Esophagus mucosa (tissue), 1 donor: ENCODE measurements at places on chromosomes 12 and 14. TPM values are rescaled to one million over a fixed set of nuclear protein-coding genes. Genes with fewer than 3 reads are reported as not detected.

MYL2 gene
- total RNA-seq: 1.7 TPM

GPR84 gene
- total RNA-seq: 0.16 TPM

ELK3 gene
- 45.4 TPM for total RNA-seq

GPD1 gene
- total RNA-seq: 0.56 TPM

LALBA gene
- not detected for total RNA-seq

KLRG1 gene
- 0.48 TPM for total RNA-seq

RASSF8 gene
- total RNA-seq: 4.3 TPM

LBHD2 gene
- total RNA-seq: not detected

C14orf39 gene
- total RNA-seq: not detected

FAM90A1 gene
- total RNA-seq: 0.16 TPM

SERPINA3 gene
- total RNA-seq: 22.9 TPM

DNA sequence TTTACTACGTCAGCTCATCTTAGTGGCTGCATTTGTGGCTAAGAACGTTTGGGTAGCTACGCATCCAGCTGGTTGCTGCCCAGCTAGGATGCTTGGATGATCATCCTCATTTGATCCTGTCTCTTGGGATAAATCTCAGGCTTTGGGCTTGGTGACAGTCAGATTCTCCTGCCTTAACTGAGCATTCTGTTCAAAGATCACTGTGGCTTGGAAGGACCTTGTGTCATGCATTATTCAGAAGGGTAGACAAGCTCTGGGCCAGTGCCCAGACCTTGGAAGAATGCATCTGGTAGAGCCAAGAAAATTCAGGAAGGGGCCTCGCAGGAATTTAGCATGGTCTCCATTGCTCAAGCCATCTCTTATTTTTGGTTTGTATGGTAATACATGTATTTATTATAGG lies 188.4 kb downstream of the NRXN3 start:
- ATAC-seq: no peak

- ATAC-seq: no peak
Observed at GRCh38 chr14:95488376-95489213, 27.9 kb downstream of the SYNE3 start.

GRCh38 chr14:79411403-79412174 lies 799.7 kb downstream of the DIO2 start:
- no peak for ATAC-seq

GRCh38 chr12:130615861-130616345 lies 100.2 kb downstream of the RIMBP2 start:
- no peak for ATAC-seq

DNA sequence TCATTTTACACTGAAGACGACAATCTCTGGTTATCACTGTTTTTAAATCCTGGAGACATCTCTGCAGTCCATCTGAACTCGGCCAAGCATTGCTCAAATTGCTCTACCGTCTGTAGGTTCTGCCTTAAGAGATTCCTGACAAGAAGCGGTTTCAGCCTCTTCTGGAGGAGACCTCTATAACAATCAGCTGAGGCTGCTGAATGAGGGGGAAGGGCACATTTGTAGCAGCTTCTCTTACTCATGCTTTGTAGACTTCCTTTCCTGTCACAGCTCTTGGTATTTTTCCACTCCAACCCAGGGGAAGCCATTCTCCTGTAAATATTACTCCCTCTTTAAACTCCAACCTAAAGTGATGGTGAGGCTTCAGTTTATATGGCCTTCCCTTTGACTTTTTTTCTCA lies 3.0 kb downstream of the ARG2 start:
- ATAC-seq: no peak

DNA sequence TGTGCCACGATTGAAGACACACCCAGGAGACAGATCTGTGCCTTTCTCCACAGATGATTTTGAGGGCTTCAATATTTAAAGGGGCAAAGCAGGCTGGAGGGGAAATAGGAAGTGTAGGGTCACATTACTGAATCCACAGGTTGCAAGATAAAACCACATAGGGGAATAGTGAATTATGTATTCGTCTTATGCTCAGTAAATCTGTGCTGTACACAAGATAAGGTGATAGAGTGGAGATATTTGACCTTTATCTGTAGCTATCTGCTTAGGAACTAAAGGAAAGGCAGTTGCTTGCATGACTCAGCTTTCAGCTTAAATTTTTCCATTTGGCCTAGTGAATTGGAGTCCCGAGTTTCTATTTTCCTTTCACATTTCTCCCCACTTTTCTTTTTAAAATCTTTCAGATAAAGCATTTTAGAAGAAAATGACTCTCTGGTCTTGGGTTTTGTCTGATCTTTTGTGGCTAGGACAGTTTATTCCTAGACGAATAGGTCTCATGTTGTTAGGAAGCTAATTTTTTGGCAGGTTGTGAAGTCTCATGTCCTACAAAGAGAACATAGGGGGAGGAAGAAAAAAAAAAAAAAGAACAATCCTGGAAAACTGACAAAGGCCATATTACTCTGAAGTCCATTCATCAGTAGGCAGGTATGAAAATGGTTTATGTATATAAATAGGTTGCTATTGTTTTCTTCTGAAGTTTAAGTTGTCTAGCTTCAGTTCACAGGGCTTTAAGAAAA lies 55.4 kb downstream of the FBXO33 start:
- no peak for ATAC-seq

DNA sequence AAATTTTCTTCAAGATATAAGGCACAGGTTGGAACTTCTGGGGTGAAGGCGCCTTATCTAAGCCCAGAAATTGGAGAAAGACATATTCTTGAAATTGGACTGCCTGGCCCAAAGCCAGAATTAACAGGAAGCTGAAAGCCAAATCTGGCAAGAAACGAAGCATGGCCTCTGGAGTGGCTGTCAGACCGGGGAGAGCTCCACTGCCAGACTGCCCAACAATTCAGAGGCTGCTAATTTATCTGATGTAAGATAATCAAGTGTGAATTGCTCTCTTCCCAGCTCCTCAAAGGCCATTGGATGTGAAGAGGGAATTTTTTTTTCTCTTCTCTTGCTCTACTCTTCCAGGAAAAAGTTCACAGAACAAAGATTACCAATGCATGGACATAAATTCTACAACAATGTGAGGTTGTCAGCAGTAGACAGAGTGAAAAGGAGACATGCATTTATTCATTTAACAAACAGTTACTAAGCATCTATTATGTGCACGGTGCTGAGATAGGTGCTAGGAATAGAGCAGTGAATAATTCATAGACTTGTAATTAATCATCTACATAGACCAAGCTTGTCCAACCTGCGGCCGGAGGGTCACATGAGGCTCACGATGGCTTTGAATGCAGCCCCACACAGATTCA lies at the start of gene GDF3:
Gene GDF3, minus strand, starts transcription at position 210 of the 632 bp plus-strand sequence. Its CDS starts 47 bp downstream, at position 163.
- no peak for ATAC-seq

DNA sequence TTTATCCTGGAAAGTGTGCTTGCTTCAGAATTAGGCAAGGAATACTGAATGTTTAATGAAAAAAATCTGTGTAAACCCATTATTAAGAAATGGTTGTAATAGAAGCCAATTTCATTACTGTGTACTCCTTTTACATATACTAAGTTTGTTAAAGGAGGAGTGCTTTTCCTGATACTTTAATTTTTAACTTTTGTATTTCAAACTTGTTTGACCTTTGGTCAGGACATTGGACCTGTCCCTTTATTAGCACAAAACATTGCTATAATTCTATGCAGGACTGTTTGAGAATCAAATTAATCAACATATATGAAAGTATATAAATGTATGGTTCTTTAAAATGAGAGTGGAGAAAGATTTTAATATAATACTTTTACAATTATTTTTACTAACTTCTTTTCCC lies 659.6 kb downstream of the TMTC2 start:
- ATAC-seq: no peak

GRCh38 chr12:47095446-47096236 lies 15.9 kb upstream of the AMIGO2 start:
- no peak for ATAC-seq

DNA sequence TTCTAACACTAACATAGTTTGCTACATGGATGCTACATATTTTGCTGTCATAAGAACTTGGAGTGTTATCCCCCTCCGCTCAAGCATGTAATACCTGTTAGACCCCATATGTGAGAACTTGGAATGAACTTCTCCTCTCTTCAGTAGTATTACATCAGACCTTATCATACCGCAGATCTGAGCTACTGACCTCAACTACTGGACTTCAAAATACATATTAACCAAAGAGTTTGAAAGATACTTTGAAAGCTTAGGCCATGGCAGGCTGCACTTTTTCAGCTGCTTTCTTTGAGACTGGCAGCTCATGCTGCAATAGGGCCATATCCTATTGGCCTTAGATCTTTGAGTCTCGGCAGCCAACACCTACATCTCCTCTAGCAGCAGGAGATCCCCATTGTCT lies 74.8 kb downstream of the EEA1 start:
- no peak for ATAC-seq

GRCh38 chr12:15276088-15276698 lies 46.1 kb upstream of the PTPRO start:
- no peak for ATAC-seq

DNA sequence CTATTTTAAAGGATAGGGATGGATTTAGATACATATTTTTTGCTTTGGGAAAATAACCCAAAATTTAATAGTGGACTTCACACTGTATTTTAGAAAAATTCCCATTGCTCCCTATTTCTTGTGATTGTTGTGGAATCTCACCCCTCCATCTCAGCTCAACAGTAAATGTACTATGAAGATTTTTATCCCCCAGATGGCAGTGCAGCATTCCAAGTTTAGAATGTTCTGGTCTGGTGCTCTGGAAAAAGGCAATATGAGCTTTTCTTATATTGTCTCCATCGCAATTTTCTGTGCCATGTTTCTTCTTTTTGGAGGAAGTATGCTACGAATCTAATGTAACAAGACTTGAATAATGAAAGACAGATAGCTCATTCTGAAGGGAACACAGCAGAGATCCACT lies 471.7 kb upstream of the SYT1 start:
- no peak for ATAC-seq

- peak; percentile 99 for ATAC-seq
Observed at GRCh38 chr14:44961554-44962333, at the start of the genes KLHL28 and TOGARAM1. Gene KLHL28, minus strand, starts transcription at chr14:44961947. Its CDS starts 16,019 bp downstream, at chr14:44945928. Gene TOGARAM1, plus strand, starts transcription at chr14:44962190. Its CDS starts 232 bp downstream, at chr14:44962422.

DNA sequence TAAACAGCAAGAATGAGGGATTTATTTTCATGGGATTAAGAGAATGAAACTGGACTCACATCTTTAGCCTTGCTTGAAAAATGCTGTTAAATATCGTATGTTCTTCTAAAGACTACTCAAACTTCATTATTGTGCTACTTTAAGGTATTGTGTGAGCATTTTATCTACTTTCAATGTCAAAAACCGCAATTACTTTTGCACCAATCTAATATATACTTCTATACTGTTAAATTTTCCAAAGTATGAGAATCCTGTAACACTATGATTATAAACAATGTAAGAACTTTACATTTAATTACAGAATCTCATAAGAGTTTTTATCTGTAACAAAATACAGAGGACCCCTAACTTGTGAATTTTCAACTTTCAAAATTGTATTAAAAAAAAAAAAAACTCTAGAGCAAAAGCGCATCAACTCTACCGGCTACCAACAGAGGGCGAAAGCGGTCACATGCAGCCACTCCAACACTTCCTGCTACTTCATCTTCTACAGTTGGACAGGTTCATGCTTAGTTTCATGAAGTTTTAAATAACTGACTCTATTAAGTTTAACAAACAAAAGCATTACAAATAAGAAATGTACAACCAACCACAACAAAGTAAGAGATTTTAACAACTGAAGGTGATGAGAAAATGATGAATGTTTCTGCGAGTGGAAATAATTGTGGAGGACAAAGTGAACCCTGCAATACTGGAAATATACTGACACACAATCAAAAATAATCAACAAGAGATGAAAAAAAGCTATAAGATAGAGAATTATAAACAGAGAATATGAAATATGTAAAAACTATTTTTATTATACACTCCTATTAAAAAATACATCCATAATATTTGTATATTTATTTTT lies 210.9 kb downstream of the MED13L start:
- peak; percentile 59 for ATAC-seq

DNA sequence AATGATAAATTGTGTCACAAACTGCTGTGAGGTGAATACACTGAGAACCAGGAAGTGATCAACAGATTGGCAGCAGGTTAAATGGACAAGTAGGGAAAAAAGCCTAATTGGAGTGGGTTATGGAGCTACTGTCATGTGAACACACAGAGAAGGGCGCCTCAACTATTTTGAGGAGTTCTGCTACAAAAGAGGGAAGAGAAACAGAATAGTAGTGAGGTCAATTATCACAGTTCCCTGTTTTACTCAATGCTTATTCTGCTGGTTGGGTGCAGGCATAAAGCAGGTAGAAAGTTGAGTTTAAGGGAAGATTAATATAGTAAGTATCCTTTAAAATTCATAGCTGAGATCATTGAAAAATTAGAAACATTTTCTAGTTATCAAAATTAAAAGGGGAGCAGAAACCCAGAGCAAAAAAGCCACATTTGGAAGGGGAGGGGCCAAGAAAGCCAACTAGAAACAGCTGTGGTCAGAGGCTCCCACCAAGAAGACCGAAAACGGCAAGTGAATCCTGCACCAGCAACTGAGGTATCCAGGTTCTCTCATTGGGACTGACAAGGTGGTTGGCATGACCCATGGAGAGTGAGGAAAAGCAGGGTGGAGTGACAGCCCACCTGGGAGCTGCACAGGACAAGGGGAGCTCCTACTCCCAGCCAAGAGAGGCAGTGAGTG lies 105.7 kb downstream of the ZC3H14 start:
- ATAC-seq: no peak

- ATAC-seq: no peak
Observed at GRCh38 chr12:22722779-22723178, 97.8 kb downstream of the ETNK1 start.

DNA sequence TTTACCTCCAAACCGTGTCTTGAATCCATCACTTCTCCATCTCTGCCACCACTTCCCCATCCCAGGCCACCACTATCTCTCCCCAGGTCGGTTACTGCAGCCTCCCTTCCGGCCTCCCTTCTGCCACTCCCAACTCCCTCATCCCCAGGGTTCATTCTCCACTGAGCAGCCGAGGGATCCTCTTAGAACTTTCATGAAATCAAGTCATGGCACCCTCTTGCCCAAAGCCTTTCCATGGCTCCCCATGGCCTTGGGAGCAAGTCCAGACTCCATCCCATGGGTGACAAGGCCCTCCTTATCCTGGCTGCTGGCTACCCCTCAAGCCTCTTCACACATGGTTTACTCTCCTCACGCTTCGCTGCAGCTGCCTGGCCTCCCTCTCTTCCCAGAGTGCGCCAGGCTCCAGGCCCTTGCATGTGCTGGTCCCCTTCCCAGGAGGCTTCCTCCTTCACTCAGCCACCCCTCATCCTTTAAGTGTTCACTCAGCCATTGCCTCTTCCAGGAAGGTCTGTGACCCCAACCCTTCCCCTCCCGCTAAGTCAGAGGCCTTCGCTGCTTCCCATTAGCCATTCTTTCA lies 17.9 kb upstream of the SH2B3 start:
- peak; percentile 10 for ATAC-seq

GRCh38 chr14:102318781-102319276 lies 717 bp upstream of the ZNF839 start:
- no peak for ATAC-seq

GRCh38 chr12:80068173-80068572 lies 31.2 kb upstream of the OTOGL start:
- ATAC-seq: no peak

- no peak for ATAC-seq
Observed at GRCh38 chr12:104323899-104324298, 20.4 kb downstream of the EID3 start.

DNA sequence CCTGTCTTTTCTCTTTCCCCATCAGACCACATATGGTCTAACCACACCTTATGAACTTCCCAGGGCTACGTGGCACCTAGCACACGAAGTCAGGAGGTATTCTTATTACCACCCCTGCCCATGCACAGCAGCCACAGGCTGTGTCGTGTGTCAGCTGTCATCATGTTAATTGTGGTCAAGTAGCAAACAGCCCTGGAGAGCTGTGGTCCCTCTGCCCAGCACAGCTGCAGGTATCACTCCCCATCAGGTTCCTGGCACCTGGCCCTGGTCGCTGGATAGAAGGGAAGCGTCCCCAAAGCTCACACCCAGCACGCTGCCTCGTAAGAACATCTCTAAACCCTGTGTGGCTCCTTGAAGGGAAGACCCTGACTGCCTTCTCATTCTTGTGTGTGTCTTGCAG lies 45.4 kb downstream of the CLMN start:
- ATAC-seq: no peak
